Upper lobe of left lung (tissue), 6 donors: ENCODE measurements at places on chromosomes 6 and 20. TPM values are rescaled to one million over a fixed set of nuclear protein-coding genes. Genes with fewer than 3 reads are reported as not detected.

TFAP2C gene
- total RNA-seq, result 4.3 TPM

TPBG gene
- 11.3 TPM for total RNA-seq

TRIM39 gene
- 16.3 TPM for total RNA-seq

CDH26 gene
- 4.6 TPM for total RNA-seq
